ENCODE measurements at places on chromosomes 16 and 17.

DNA sequence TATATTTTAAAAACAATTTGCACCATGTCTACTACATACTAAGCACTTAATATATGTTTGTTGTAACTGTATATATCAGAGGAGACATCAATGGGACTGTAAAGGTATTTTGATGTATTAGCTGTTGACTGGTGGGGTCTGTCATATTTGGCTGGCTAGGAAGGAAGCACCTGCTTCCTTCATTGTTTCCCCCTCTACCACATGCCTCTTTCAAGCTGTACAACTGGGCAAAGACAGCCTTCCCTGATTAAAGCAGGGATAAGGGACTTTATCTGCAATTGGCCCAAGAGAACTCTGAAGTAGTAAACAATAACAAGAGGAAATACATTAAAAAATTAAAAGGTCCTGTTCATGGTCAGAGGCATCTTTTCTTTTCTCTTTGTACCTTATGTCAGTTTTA, 5.5 kb upstream of the SLFN12L start:
- no peak for DNase-seq

DNA sequence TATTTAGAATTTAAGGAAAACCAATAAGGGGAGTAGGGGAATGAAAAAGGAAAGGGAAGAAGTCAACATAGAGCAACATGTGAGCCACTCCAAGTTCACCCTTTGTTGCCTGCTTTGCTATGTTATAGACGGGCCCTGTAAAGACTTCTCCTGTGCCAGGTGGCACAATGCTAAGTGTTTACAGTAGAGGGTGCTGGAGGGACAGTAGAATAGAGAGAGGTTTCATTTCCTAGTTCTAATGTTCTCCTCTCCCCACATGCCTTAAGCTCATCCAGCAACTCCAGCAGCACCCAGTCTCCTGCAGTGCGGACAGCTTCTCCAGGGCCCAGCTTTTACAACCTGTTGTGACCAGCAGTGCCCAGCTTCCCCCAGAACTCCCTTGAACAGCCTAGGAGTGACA, 468.0 kb downstream of the HS3ST3B1 start:
- DNase-seq = no peak

DNA sequence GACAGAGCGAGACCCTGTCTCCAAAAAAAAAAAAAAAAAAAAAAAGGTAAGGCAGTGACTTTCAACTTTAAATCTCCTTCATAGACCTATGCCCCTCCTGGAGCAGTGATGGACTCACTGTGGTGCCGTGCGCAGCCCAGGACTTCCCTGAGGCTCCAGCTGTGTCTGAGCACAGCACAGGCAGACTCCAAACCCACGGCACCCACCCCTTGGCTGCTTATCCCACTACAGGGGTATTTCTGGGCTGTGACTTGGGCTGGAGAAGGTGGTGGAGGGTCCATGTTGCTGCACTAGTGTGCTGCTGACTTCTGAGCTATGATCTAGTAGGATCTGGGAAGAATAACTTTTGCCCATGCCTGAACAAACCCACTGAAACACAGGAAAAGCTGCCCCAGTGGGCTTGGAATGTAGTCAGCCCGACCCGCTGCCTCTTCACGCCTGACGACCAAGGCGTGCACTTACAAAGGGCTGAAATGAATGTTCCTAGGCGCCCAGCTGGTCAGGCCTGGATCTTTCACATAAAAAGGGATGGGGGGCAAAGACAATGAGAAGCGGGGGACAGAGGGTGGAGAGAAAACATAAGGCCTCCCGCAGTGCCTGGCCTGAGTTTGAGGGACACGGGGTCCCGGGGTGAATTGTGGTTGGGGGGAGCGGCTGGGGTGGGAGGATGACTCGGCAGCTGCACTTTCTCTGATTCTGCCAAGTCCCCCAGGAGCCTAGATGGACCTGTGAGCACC, 83.0 kb downstream of the IRF8 start:
- no peak for DNase-seq

DNA sequence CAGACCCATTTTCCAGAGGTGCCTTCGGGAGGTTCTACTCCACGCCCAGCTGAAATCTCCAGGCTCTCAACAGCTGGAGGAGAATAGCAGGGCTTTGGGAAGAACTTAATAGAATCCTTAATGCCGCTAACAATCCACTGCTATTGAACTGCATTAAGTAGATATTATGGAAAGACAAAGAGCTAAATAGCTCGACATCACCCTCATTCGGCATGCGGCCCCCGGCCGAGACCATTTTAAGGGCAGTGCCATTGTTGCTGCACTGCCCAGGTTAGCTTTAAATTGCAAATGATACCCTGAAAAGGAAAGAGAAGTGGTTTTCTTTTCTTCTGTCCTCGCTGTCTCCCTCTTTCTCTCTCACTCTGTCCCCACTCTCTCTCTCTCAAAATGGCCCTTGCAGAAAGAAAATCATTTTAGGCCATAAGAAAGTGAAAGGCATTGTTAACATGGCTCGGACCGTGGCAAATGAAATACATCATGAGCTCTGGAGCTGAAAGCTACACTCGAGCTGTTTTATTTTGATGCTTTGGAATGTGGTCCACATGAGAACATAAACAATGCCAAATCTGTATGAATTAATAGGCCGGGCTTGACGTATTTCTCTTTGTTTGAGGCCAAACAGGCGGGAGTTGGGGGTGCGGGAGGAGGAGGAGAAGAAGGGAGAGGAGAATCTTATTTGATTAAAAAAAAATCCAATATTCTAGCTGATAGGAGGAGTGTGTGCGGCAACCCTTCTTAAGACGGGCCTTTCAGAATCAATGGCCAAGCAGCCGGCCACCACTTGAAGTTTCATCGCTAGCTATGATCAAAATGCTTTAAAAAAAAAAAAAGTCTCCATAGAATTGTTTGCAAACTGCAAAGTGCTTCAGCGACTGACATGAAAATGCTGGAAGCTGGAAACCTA, 298.8 kb upstream of the IRX3 start:
- DNase-seq = no peak

GRCh38 chr16:21626659-21627277, 25.6 kb downstream of the IGSF6 start:
- DNase-seq = no peak

DNA sequence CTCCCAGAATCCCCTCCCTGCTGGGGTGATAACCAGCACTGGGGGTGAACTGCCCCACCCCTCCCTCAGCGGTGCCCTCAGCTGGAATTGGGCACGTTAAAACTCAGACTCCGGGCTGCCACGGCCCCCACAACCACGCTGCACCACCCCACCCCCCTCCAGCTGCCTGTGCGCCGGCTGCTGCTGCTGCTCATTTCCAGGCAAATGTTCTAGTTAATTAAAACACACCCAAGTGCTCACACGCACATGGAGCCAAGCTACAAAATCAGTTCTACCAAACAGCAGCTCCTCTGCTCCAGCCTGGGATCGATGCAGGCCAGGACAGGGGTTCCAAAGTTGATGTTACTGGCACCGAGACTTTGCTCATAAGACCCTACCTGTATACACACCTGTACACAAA, 180.5 kb downstream of the ZNF423 start:
- no peak for DNase-seq

- no peak for DNase-seq
These were observed 364.9 kb upstream of the PMFBP1 start for GRCh38 chr16:72536723-72537435.

- DNase-seq = no peak
These were observed 125.3 kb upstream of the SMURF2 start for GRCh38 chr17:64787255-64787920.

- no peak for DNase-seq
These were observed 80.2 kb upstream of the COX10 start for GRCh38 chr17:13989138-13989537.

DNA sequence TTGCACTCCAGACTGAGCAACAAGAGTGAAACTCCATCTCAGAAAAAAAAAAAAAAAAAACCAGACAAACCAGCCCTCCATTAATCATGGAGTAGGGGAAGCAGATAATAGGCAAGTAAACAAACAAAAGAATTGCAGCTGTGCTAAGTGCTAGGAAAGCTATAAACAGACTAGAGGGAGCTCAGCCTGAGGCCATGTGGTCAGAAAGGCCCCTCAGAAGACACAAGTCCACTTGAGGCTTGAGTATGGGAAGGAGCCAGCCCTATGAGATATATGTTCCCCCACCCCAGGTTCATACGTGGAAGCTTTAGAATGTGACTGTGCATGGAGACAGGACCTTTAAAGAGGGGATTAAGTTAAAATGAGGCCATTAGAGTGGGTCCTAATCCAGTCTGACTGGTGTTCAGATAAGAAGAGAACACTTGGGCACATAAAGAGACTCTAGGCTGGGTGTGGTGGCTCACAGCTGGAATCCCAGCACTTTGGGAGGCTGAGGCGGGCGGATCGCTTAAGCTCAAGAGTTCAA, 132.6 kb upstream of the NOL11 start:
- no peak for DNase-seq

DNA sequence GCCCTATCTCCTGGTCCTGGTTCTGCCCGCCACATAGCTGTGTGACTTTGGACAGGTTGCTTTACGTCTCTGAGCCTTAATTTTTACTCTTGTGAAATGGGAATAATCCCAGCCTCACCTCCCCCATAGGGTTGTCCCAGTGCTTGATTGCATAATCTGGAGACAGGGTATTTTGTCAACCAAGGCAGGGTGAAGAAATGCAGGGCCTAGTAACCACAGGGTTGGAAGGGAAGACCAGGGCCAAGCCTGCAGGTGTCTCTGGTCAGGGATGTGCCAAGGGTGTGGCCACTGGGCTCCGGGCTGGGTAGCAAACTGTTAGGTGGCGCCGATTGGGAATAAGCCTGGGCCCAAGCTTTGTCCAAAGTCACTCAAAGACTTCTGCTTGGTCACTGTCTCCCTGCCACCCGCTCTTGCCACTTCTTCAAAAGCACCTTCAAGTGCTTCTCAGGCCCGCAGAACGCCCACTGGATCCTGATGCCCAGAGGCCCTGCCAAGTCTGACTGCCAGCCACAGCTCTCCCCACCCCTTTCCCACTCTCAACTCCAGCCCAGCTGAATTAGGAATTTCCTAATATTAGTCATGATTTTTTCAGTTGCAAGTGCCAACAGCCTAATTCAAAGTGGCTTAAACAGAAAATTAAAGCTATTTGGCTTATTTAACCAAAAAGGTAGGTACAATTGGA, 20.6 kb upstream of the COL1A1 start:
- peak; percentile 82 for DNase-seq

DNA sequence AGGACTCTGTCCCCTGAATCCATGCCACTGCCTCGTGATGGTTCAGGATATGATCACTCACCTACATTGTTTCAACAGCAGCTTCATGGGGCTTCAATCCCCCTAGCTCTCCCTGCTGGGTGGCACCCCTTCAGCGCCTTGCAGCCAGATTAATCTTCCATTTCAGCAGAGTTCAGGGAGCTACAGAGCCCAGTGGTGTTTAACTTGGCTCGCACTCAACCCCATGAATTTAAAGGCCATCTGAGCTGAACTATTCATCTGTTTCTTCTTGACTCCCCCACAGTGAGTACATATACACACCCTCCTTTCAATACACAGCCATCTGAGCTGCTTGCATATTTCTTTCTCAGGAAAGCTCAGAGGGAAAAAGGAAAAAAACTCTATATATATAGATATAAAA, 202.8 kb upstream of the C16orf82 start:
- no peak for DNase-seq

DNA sequence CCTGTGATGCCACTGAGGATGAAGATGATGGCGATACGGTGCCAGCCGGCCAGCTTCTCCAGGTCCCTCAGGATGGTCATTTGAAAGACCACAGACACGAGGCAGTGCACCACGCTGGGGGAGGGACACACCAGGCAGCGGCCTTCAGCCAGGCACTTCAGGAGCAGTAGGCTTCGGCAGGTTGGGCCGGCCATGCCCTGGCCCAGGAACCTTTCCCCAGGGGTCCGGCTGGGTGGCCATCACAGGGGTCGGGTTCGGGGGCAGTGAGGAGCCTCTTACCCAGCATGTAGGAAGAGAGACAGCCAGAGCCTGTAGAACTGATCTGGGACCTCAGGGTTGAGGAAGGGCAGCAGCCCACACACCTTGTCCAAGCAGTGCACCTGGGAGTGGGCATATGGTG, 5.3 kb downstream of the AANAT start:
- DNase-seq = no peak

GRCh38 chr16:84537491-84538151, 33.2 kb upstream of the MEAK7 start:
- no peak for DNase-seq

DNA sequence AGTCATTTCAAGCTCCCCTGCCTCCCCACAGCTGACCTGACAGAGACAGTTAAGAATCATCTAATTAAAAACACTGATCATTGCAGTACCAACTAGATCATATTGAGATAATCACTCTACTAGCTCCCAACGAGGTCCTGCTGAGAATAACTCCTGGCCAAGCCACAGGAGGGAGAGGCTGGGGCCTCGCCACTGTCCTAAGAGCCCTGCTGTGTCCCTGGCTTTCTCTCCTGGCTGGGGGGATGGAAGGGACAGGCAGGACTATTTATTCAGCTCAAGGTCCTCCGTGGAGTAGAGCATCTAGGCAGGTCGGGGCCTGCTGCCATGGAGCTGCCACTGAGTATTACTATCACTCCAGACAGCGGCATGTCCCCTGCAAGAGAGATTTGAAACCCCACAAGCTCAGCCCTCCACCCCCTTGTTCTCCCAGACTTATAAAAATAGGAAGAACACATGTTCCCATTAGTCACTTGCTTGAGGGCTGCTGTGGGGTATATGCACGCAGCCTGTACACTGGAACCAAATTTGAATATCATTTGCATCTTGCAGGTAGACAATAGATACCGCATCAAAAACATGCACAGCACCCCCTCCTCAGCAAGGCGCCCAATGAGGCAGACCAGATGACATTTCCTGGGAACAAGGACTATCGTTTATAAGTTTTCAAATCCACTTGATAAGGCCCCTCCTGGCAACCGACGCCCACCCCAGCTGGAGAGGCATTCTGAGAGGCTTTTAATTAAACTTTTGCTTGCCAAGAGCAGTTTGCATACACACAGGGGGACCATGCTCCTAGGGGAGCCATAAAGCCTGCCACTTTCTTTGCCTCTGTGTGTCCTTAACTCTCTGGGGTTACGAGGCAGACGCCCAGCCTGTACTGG, 385.2 kb upstream of the ZFHX3 start:
- no peak for DNase-seq

- DNase-seq = no peak
These were observed 27.0 kb downstream of the CDIP1 start for GRCh38 chr16:4511441-4512082.

DNA sequence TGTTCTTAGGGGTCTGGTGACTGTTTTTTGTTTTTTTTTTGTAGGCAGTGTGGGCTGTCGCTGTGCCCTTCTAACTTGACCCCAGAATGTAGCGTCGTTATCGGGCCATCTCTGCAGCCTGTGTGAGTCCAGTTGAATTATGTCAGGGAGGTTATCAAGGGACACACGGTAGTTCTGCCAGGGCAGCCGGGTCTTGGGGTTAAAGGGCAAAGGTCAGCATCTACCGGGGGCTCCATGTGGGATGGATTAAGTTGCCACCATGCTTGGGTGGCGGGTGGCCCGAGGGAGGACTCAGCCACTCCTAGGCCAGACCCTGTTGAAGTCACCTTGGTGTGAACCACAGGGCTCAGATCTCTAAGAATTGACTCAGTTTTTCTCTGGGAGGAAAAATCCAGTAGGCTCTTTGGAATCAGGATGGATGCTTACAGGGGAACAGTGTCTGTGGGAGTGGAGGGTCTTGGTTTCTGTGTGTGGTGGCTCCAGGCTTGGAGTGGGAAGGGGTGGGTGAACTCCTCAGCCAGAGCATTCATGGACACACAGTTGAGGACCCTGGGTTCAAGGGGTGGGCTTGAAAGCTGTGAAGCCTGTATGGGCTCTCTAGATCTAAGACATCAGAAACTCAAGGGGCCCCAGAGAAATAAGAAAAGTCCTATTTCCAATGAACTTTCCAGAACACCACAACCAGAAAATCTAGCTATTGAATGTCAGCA, 191.7 kb downstream of the IRF8 start:
- peak; percentile 42 for DNase-seq

GRCh38 chr16:76265434-76266045, 11.7 kb upstream of the CNTNAP4 start:
- no peak for DNase-seq

All from breast epithelium (tissue), 4 donors.